ENCODE measurements at places on chromosomes 5 and 9.

DNA sequence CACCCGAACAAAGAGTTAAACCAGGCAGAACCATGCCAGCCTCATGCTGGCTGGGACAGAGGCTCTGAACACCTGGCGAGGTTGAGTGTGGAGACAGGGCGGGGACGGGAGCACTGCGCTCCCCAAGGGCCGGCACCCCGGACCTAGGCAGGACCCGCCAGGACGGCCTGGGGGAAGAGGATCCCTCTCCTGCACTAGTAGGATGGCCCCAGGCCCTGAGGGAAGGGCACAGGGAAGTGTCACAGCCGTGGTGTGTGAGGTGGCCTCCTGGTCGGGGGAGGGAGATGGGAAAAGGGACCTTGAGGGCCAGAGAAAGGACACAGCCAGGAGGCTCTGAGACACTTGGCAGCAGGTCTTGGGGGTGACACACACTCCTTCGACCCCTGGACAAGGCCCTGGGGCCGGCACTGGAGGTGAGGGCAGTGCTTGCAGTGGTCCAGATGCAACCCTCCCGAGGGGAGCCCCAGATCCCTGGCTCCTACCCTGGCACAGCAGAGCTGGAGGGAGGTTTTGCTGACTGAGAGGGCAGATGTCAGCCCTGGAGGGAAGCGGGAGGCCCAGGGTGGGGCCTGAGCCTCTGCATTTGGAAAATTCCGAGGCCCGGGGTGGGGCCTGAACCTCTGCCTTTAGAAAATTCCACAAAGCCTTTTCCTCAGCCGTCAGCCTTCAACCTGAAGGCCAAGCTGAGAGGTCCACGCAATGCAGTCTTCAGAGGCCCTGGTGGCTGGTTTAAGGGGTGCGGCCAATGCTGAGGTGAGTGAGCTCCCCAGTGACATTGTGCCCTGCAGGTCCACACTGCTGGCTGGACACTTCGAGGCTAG, 24.8 kb upstream of the TERT start:
- DNase-seq: no peak

DNA sequence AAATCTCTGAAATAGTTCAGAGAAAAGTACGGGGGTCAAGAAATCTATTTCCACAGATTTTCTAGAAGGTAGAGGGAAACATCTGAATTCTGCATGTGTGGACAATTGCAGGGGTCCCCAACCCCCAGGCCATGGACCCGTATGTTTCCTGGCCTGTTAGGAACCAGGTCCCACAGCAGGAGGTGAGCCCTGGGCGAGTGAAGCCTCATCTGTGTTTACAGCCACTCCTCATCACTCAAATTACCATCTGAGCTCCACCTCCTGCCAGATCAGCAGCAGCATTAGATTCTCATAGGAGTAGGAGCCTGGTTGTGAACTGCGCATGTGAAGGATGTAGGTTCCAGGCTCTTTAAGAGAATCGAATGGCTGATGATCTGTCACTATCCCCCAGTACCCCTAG, 200.5 kb upstream of the EDIL3 start:
- no peak for DNase-seq

GRCh38 chr5:72283358-72283757, 36.7 kb downstream of the MRPS27 start:
- no peak for DNase-seq

GRCh38 chr9:114078781-114079156, 669 bp upstream of the AMBP start:
- DNase-seq: no peak

- DNase-seq: no peak
Measured at GRCh38 chr9:92965759-92966517, 18.6 kb downstream of the FGD3 start.

DNA sequence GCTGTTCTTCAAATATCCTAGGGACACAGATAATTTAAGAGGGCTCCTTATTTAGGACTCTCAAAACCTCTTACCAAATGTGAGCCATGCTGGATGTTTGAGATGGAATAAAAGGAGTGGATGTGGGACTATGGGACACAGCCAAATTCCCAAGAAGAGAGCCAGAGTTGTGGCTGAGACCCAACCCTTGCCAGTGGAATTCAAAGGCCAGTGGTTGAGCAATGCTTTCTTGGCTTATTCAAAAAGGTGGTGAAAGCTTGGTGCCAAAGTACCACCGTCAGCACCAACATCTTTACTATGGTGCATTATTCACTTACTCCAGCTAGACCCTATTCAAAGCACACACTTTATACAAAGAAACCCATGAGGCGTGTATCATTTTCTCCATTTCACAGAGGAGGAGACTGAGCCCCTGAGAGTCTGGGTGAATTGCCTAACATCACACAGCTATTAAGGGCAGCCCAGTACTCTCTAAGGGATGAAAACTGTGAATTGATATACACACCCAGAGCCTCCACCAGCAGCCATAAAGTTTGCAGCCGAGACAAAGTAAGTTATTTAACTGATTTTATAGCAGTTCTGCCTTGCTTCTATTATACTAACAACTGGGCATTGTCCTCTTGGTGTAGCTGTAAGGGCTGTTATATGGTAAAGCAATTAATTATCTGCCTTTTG, 391.7 kb downstream of the ACTL7B start:
- DNase-seq: no peak

GRCh38 chr9:110334183-110334582, 3.5 kb downstream of the TXNDC8 start:
- no peak for DNase-seq

DNA sequence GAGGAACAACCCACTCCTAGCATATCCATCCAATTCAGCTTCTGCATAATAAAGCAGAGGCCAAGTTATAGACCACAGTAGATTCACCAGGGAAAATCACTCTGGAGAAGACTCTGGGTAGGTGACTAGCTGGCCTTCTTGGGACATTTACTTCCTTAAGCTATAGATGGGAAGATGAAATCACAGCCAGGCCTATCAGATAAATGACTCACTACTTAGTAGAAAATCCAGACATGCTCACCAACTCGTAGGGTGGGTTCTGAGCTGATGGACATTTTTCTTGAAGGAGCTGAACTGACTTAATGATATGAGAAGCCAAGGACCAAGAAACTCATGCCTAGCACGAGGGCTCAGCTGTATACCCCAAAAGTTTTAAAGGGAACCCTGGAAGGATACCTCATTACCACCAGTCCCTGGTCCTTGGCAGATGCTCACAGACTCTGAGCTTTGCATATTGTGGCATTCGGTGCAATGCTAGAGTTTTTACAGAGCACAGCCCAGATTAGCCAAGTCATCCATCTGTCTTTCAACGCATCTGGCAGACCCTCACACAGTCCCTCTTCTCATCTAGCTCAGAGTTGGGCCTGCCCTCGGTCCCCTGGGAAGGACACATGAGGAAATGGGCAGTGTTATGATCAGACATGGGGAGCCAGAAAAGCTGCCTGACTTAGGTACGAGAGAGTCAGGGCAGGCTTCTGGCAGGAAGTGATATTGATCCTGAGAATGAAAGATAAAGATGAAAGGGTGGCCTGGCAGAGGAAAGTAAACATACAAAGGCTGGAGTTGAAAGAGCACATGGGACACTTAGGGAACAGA, 15.0 kb downstream of the ACSL6 start:
- no peak for DNase-seq

Measured in activated T-cell treated with anti-CD3 and anti-CD28 coated beads, Interleukin-2, amount 50 U/mL, for 48 hours (primary cell).